Hematopoietic multipotent progenitor cell treated with erythropoietin and hydrocortisone succinate and interleukin-3 and kit ligand, for 17 days (in vitro differentiated cells): ENCODE measurements at places on chromosomes 4 and X.

- no peak for DNase-seq
Measured at GRCh38 chrX:13898603-13899002, 81.7 kb upstream of the GPM6B start.

DNA sequence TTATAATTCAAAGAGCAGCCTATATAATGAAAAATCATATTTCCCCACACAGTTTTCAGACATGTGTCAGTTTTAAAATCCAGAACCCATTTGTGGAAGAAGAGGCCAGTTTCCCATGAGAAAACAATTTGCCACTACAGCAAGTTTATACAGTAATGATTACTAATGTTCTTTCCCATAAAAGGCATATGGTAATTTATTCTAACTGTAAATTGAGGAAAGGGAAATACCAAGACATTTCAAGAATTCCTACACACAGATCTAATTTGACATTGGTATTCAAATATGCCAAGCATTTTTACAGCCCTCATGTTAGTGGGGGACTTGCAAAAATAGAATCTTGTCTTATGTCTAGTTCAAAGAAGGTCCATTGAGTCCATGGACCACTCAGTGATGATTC, 1368.6 kb downstream of the FSTL5 start:
- no peak for DNase-seq

- DNase-seq, result no peak
Measured at GRCh38 chrX:23503835-23504539, 163.3 kb upstream of the PRDX4 start.

GRCh38 chr4:17450269-17450804, 61.6 kb downstream of the QDPR start:
- DNase-seq, result no peak

- DNase-seq, result no peak
Measured at GRCh38 chr4:77076889-77077635, 1.3 kb upstream of the CCNI start.

DNA sequence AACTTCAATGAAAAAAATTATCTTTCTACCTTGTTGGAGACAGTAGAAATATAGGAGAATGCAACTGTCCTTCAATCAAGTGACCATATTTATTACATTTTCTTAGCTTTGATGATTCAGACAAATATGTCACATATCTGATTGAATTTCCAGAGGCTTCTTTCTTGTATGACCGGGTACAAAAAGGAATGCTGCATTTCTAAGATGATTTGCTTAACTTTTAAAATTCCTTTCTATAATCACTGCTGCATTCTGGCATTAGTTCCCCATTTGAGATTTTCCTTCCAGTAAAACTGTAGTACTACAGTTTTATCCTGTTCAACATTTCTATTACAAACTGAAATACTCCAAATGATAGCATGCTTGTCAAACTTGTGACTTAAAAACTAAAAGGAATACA, 5.2 kb downstream of the MFSD8 start:
- no peak for DNase-seq

DNA sequence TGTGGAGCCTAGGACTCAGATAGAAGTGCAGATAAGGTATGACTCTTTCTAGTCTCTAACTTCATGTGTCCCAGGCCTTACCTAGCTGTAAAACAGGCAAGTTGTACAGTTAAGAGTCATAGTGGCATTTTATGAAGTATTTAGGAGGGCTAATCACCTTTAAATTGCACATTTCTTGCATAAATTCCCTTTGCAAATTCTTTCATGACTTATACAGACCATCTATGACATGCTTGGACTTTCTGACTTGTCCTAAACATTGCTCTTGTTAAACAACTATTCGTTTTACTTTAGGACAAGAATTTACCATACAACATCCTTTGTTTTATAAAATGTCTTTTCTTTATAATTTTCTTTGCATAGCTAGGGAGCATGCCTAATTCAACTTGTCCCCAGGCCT, 7.8 kb upstream of the RRAGB start:
- DNase-seq, result no peak

DNA sequence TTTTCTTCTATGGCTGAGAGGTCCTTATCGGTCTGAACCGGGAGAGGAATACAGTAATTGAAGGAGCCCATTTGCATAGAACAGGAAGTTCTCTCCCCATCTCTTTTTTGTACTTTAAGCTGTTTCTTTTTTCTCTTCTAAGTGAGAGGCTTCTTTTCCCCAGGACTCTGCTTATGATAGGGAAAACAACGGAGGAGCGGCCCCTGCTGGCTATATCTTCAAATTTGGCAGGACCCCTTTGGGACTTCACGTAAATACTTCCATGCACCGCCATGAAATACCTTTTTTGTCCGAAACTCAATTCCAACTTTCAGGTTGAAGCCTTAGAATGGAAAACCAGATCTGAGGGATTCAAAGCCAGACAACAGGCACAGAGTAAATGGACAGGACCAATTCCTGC, 1153.0 kb upstream of the INTU start:
- no peak for DNase-seq
